A549 treated with RU486 at 1 μM for 4 hours (cell line): ENCODE measurements at places on chromosomes 4 and X. TPM values are rescaled to one million over a fixed set of nuclear protein-coding genes. Genes with fewer than 3 reads are reported as not detected.

The FAM149A gene
- total RNA-seq, result 1.5 to 2.2 TPM (median 1.7 TPM) in 5 replicates

The TLR3 gene
- total RNA-seq, result 0.14 to 0.48 TPM (median 0.27 TPM) in 5 replicates

The PNMA6F gene
- not detected in 5 replicates for total RNA-seq

The CCDC110 gene
- not detected in 5 replicates for total RNA-seq

The F11 gene
- total RNA-seq, result not detected in 5 replicates
